ENCODE measurements at places on chromosomes 5 and 9.

GRCh38 chr5:125668884-125669283 lies 754.3 kb upstream of the GRAMD2B start:
- DNase-seq: no peak

- DNase-seq: no peak
Observed at GRCh38 chr5:134281081-134281480, 55.2 kb upstream of the PPP2CA start.

DNA sequence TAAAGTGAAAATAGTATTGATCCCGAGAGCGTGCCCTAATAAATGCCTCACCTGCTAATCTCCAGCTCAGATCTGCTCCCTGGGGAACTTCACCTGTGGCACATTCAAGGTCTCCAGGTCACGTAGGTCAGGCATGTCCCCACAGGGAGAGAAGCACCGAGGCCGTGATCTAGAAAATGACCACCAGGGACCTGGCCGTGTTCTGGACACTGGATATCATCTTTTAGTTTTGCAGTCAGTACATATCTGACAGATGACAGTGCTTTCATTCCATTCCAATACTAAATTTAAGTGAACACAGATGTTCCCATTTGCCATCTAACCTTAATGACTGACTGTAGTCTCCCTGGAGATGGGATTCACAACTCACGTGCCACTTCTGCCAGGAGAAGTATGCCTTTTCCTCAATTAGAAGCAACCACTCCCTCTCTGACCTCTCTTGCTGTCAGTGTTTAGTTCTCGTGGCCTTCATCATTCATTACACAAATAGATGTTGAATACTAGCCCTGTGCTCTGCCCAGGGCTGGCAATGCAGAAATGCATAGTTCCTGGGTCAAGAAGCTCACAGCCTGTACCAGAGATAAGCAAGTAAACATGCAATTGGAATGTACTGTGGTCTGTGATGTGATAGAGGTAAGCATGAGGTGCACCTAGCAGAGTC lies 276.5 kb downstream of the NTRK2 start:
- no peak for DNase-seq

DNA sequence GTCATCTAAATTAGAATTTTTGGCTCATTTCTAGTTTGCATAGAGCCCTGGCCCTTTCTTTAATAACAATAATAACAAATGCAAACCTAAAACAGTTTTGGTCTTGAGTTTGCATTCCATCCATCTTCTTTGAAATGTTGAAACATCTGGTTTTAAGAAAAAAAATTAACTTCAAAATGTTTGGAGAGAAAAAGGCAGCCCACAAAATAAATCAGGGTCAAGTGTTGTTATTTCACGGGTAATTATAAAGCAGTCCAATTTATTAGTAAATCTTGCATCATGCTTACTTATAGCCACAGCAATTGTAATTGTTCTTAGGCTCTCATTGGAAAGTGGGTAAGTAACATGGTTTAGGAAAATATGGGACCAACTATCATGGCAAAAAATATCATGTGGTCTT lies 247.0 kb upstream of the MEF2C start:
- DNase-seq: no peak

- no peak for DNase-seq
Observed at GRCh38 chr9:109919736-109920408, 139.9 kb downstream of the PALM2AKAP2 start.

GRCh38 chr5:88685591-88686541 lies 197.1 kb downstream of the MEF2C start:
- DNase-seq: no peak

DNA sequence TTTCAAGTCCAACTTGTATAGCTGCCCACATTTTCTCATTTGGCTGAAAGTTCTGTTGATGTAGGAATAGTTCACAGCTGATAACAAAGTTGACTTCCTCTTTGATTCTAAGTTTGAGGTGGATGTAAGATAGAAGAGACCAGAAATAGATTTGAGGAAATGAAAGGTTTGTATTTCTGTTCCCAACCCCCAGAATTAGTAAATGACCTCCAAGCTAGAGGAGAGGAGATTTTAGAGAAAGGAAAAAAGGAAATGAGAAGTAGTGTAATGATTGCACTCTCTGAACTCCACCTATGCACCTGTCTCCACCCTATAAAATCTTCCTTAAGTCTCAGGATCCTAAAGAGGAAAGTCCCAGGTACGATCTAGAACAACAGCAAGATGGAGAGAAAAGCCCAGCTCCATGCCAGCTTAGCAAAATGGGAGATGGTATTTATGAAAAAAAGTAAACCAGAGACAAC lies 130.4 kb upstream of the POC5 start:
- DNase-seq: peak; percentile 29

GRCh38 chr5:159788835-159789331 lies 127.4 kb upstream of the ADRA1B start:
- DNase-seq: no peak

- no peak for DNase-seq
Observed at GRCh38 chr5:16936989-16937438, 926 bp upstream of the MYO10 start.

DNA sequence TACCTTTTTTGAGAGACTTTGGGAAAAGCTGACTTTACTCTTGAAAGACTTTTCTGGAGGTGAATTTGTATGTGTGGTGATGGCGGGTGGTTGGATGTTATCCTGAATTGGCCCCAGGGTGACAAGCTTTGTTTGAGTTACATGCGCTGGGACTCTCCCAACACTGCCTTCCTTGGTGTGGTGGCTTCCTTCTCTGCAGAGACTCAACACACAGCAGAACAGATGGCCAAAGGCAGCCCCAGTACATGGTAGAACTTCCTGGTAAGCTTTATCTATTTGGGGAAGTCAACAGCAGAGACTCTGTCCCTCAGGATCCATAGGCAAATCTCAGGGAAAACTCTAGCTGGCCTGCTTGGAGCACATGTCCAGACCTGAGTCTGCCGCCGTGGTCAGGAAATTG lies 18.1 kb downstream of the C1QTNF2 start:
- no peak for DNase-seq
